Stimulated activated CD4-positive, alpha-beta T cell treated with anti-CD3 and anti-CD28 coated beads, Interleukin-4, amount 100 ng/mL, for 4 hours (primary cell): ENCODE measurements at places on chromosomes 2 and 18.

- DNase-seq: no peak
These were observed 41.6 kb downstream of the KCNE4 start for GRCh38 chr2:223093436-223094241.

- no peak for DNase-seq
These were observed 18.9 kb upstream of the TMEM163 start for GRCh38 chr2:134737671-134738070.

GRCh38 chr18:9706081-9706935 lies 1.8 kb upstream of the RAB31 start:
- DNase-seq: no peak

- no peak for DNase-seq
These were observed 81.2 kb downstream of the STK39 start for GRCh38 chr2:168165985-168166901.

- no peak for DNase-seq
These were observed 21.5 kb downstream of the AGAP1 start for GRCh38 chr2:235515364-235515742.

- no peak for DNase-seq
These were observed 10.2 kb downstream of the ZNF514 start for GRCh38 chr2:95149397-95149984.

DNA sequence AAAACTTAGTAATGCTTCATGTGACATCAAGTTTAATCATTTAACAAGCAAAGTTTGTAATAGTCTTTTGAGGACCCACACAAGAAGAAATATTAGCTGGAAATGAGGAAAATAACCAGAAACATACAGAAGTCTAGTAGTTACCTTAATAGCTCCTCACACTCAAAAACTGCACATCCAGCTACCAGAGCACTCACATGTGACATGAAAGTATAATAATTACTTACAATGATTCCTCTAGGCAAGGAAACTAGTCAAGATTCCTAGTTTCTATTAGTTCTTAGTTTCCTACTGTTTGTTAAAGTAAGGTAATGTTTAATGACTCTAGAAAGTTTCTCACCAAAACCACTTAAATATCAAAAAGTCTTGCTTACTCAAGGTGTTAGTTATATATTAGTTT lies 335.8 kb downstream of the RAD51AP2 start:
- DNase-seq: no peak

DNA sequence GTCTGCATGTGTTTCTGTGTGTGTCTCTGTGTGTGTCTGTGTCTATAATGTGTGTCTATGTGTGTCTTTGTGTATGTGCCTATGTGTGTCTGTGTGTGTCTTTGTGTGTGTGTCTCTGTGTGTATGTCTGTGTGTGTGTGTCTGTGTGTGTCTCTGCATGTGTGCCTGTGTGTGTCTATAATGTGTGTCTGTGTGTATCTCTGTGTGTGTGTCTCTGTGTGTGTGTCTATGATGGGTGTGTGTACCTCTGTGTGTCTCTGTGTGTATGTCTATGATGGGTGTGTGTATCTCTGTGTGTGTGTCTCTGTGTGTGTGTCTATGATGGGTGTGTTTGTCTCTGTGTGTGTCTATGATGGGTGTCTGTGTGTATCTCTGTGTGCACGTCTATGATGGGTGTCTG lies 126.2 kb upstream of the GPC1 start:
- no peak for DNase-seq

DNA sequence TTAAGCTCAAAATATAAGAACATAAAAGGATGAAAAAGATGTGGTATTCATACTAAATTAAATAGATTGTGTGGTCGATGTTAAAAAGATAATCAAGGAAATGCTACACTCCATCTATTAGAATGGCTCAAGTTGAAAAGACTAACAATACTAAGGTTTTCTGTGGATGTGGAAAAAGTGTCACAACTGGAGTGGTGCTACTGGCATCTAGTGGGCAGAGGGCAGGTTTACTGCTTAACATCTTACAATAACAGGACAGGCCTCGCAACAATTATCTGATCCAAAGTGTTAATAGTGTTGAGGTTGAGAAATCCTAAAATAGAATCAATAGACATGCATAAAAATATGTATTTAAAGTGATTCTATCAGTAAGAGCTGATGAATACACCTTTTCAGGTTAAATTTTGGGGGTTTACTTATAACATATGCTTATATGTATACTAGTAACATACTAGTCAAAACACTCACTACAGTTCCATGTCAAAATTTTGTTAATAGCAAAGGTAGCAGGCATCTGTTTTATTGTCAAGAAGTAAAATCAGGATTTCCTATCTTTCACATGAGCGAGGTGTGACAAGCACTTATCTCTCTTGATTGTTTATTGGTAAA lies 91.5 kb upstream of the TMEFF2 start:
- no peak for DNase-seq

DNA sequence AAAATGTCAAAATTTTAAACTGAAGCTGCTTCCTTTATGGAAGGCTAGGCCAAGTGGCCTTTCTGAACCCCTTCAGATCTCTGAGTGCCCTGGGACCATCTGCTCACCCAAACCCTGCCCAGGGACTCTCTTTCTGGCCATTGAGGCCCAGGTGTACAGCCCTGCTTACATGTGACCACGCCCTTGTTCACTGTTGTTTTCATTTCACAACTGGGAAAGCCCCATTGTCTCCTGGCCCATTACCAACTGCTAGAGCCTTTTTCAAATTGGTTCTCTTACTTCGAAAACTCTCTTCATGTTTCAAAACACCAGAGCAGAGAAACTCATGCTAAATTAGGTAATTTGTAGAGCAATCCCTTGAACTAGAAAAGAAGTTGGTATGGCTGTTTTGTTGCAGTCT lies 219.5 kb upstream of the TANK start:
- no peak for DNase-seq

DNA sequence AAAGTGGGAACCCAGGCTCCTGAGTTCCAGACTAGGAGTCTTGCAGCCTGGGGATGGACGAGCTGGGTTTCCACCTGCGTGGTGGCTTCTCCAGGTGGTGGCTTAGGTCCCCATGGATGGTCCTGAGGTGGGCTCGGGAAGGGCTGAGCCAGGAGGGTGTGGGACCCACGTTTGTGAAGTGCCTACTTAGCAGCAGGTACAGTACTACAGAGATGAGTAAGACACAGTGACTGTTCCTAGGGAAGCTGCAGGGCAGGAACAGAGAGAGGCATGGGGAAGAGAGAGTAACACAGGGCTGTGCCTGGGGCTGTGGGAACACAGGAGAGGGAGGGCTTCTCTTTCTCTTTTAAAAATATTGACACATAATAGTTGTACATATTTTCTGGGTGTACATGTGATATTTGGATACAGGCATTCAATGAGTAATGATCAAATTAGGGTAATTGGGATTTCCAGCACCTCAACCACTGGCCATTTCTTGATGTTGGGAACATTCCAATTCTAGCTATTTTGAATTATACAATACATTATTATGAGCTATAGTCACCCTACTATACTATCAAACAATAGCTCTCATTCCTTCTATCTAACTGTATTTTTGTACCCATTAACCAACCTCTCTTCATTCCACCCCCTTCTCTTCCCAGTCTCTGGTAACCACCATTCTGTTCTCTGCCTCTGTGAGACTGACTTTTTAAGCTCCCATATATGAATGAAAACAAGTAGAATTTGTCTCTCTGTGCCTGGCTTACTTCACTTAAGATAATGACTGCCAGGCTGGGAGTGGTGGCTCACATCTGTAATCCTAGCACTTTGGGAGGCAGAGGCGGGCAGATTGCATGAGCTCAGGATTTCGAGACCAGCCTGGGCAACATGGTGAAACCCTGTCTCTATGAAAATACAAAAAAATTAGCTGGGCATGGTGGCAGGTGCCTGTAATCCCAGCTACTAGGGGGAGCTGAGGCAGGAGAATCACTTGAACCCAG lies 15.0 kb downstream of the TOGARAM2 start:
- DNase-seq: no peak

GRCh38 chr2:121489284-121489683 lies 41.4 kb upstream of the RNU4ATAC start:
- DNase-seq: no peak

DNA sequence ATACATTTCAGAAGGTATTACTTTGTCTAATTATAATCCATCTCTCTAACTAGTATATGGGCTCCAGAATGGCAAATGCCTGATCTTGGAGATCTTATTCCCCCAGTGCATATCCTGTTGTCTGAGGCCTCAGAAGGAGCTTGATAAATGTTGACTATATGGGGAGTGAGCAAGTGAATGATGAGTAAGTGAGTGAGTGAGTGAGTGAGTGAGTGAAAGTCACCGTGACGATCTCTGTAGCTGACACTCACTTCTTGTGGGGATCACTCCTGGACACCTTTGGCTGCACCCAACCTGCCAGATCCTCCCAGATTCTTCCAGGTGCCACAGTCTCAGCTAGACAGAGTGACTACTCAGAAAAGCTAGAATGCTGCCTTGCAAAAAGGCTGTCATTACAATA lies 2.8 kb downstream of the XDH start:
- no peak for DNase-seq

DNA sequence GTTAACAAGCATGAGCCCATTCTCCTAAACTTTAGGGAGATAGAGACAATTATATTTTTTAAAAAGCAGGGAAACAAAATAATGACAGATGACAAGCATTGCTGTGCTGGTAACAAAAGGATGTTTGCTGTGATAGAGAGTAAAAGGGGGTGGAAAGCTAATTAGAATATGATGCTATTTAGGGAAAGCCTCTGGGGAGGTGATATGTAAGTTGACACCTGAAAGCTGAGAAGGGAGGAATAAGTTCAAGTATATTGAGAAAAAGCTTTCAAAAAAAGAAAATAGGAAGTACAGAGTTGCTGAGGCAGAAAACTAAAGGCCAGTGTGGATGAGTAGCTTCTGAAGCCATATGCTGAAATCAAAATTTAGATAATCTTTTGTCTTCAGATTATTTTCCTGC lies 565.2 kb upstream of the NRXN1 start:
- DNase-seq: no peak

GRCh38 chr18:26135548-26135947 lies 1.9 kb downstream of the PSMA8 start:
- no peak for DNase-seq

- no peak for DNase-seq
These were observed 123.7 kb upstream of the SP3 start for GRCh38 chr2:174088706-174089460.

DNA sequence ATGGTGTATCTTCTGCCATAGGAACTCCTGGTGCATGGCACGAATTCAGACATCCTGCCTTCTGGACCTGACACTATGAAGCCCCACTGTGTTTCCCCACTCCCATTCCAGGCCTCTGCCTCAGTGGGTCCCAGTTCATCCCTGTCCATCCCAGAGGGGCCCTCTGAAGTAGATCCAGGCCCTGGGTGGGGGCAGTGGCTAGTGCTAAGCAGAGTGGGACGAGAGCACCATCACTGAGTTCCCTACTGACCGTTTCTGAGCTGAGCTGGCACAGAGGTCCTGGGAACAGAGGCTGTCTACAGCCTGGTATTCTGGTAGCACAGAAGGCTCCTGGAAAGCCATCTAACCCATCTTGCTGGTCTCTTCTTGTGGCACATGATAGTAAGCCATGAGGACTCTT lies 54.0 kb downstream of the ATOH8 start:
- no peak for DNase-seq

DNA sequence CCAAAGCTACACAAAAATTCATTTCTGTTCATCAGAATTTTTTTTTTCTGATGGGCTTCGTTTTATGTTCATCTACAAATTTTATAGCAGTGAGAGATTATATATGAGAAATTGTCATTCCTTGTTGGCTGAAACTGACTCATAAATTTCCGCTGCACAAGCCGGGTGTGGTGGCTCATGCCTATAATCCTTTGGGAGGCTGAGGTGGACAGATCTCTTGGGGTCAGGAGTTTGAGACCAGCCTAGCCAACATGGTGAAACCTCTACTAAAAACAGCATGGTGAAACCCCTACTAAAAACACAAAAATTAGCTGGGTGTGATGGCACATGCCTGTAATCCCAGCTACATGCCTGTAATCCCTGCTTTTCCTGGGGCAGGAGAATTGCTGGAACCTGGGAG lies 72.0 kb downstream of the PLEKHM3 start:
- no peak for DNase-seq

GRCh38 chr18:79323471-79323870 lies 72.3 kb upstream of the NFATC1 start:
- DNase-seq: no peak

- no peak for DNase-seq
These were observed 734.2 kb upstream of the CHAC2 start for GRCh38 chr2:53033411-53033810.

DNA sequence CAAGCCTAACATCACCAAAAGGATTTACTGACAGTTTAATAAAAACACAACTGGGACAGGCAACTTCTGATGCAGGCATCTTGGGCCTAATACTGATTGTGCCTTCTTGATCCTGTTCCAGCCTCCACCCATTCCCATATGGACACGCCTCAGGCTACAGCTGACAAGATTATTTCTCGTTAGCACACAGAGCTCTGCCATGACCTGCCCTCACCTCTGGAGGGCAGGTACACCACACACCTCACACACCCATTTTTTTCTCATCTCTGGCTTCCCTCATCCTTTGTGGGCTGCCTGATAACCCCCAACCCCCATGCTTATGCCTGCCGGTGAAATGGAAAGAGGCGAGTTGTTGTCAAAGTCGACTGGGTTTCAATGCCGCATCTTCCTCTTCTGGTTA lies 147.0 kb downstream of the ANTXR1 start:
- DNase-seq: no peak

GRCh38 chr2:42752314-42752713 lies 11.6 kb downstream of the OXER1 start:
- no peak for DNase-seq

DNA sequence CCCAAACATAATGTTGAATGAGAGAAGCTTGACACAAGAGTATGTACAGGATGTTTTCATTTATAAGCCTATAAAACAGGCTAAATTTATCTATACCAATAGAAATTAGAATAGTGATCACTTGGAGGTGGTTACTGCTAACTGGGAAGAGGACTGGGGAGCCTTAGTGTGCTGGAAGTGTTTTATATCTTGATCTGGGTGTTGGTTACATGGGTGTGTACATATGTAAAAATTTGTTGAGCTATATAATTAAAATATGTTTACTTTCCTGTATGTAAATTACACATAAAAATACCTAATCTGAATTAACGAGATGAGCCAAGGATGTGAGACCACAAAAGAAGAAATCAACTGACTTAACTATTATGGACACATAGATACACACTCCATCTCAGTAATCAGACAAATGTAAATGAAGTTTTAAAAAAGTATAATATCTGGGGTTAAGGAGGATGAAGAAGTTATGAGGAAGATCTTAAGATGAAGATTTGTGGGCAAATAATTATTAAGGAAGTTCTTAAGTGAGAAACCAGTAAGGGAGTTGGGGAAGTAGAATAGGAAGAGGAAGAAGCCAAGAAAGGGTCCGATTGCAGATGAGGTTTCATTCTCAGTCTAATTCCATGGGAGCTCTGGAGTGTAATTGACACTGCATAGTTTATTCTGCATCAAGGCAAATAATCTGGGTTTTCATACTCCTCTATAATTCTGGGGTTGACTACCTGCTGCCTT lies 32.3 kb upstream of the NABP1 start:
- no peak for DNase-seq

GRCh38 chr2:217398860-217399259 lies 539.0 kb upstream of the TNP1 start:
- peak; percentile 4 for DNase-seq
